ENCODE measurements at places on chromosomes 5 and 9. TPM values are rescaled to one million over a fixed set of nuclear protein-coding genes. Genes with fewer than 3 reads are reported as not detected.

The SLC9A3 gene
- 2.6 TPM for total RNA-seq

The HK3 gene
- total RNA-seq = not detected

The PCDHB2 gene
- total RNA-seq = not detected

The MYORG gene
- 3.3 TPM for total RNA-seq

The FBP2 gene
- total RNA-seq = not detected

The CAMK2A gene
- not detected for total RNA-seq

The MAMDC4 gene
- 15.3 TPM for total RNA-seq

The COMMD10 gene
- total RNA-seq = 14.5 TPM

The SLCO4C1 gene
- 0.11 TPM for total RNA-seq

The PRUNE2 gene
- 0.40 TPM for total RNA-seq

The SPARC gene
- total RNA-seq = 0.15 TPM

The MELK gene
- total RNA-seq = 57.7 TPM

The BTNL9 gene
- not detected for total RNA-seq

The DCAF12 gene
- 43.9 TPM for total RNA-seq

The OR1L1 gene
- not detected for total RNA-seq

The PDE8B gene
- total RNA-seq = not detected

The GPX8 gene
- total RNA-seq = not detected

The ZNF879 gene
- 2.6 TPM for total RNA-seq

The CD180 gene
- total RNA-seq = not detected

The OBP2B gene
- total RNA-seq = not detected

The HRCT1 gene
- total RNA-seq = not detected

The CDH10 gene
- not detected for total RNA-seq

The IFNB1 gene
- 0.36 TPM for total RNA-seq

The GNG10 gene
- total RNA-seq = 26.4 TPM

The SPINK6 gene
- total RNA-seq = not detected

The TNFSF8 gene
- 45.3 TPM for total RNA-seq

The GABRA6 gene
- total RNA-seq = not detected

The PCDHB10 gene
- total RNA-seq = not detected

The GARNL3 gene
- 4.1 TPM for total RNA-seq

The PTRH1 gene
- 27.8 TPM for total RNA-seq

The TOR1A gene
- 47.5 TPM for total RNA-seq

The BAAT gene
- not detected for total RNA-seq

The SNAPC3 gene
- 23.1 TPM for total RNA-seq

The SNCB gene
- not detected for total RNA-seq

The CCL27 gene
- 0.29 TPM for total RNA-seq

The CTNNA1 gene
- total RNA-seq = 92.6 TPM

The PTGDS gene
- not detected for total RNA-seq

The OR1Q1 gene
- total RNA-seq = not detected

The CNOT8 gene
- 50.0 TPM for total RNA-seq

The SLC36A3 gene
- not detected for total RNA-seq

The DMRT2 gene
- not detected for total RNA-seq

The CDKN2A gene
- 3.9 TPM for total RNA-seq

The PAIP1 gene
- total RNA-seq = 56.2 TPM

The CLIC3 gene
- total RNA-seq = not detected

The NFIL3 gene
- total RNA-seq = 72.4 TPM

The BASP1 gene
- not detected for total RNA-seq

The PCDHGA12 gene
- 0.10 TPM for total RNA-seq

The SGCD gene
- 0.08 TPM for total RNA-seq

The UTP15 gene
- 57.4 TPM for total RNA-seq

The PPIP5K2 gene
- 65.9 TPM for total RNA-seq

The NPDC1 gene
- 31.4 TPM for total RNA-seq

The SLC6A19 gene
- total RNA-seq = not detected

The SLC1A3 gene
- not detected for total RNA-seq

The OR2K2 gene
- total RNA-seq = not detected

The SH2D3C gene
- 18.3 TPM for total RNA-seq

The TMEM167A gene
- total RNA-seq = 98.5 TPM

Measured in activated CD8-positive, alpha-beta memory T cell treated with anti-CD3 and anti-CD28 coated beads for 36 hours (primary cell).